ENCODE measurements at places on chromosomes 6 and 20.

DNA sequence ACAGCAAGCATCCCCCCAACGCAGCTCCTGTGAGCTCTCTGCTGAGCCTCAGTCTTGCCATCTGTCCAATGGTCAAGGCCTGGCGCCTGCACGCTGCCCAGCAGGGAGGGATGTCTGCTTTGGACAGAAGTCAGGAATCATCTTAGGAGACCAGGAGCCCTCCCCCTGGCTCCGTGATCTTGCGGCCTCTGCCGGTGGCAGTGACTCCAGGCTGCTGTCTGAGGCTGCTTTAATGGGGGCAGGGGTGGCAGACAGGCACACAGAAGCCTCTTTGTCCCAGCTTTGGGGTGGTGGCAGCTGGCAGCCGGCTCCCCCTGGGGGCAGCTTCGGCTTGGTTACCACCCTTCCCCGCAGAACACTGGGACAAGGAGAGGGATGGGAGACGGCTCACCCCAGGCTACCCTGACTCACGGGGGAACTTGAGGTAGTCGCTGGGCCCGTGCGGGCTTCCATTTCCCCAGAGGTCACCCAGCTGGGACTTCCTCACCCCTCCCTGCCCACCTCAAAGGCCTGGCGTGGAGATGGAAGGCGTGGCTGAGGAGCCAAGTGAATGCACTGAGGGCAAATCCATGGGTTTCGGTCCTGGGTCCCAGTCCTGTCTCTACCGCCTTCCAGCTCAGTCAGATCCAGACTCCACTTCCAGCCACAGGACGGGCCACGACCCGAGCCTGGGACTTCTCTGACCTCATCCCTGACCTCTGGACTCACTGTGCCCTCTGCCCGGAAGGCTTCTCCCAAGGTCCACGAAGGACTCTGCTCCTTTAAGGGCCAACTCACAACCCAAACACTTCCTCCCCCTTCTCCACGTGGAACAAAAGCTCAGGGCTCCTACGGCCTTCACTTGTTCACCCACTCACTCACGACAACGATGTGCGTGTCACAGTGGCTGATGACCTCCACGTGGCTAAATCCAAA lies 14.8 kb downstream of the PEDS1 start:
- no peak for DNase-seq

- DNase-seq, result no peak
Observed at GRCh38 chr6:35765739-35766138, 10.7 kb upstream of the CLPSL2 start.

DNA sequence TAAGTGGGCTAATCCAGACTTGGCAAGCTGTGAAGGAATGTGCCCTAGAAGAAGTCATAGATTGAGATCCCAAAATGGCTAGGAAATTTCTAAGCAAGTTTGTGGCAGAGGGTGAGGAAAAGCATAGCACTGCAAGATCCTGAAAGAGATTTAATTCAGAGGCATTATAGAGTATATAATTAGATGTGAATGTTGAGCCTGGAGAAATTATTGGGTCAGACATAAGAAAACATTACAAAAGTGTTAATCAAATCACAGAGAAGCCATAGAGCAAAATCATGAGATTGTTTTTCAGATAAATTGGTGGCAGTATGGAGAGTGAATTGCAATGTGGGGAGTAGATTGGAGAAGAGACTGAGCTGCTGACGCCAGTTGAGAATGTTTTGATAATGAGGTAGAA lies 90.0 kb downstream of the CD2AP start:
- DNase-seq, result no peak

DNA sequence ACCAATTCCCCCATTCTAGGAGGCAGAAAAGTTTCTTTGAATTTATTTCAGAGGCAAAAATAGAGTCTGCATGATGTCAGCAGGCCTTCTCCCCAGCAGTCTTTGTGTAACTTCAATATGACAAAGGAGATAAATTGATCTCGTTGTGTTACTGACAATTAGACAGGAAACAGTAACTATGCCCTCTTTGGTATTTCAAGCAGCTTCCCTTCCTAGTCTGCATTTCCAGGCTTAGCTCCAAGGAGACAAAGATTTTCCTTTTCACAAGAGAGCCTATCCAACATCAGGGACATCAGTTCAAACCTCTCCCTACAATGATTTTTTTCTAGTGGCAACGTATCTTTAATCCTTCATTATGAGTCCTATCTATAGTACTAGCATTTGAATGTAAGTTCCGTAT lies 245.9 kb upstream of the HSF2 start:
- DNase-seq, result no peak

GRCh38 chr20:57614490-57615444 lies 5.5 kb downstream of the ZBP1 start:
- DNase-seq, result peak; percentile 6

GRCh38 chr6:47168180-47168579 lies 126.0 kb upstream of the ADGRF1 start:
- DNase-seq, result no peak

DNA sequence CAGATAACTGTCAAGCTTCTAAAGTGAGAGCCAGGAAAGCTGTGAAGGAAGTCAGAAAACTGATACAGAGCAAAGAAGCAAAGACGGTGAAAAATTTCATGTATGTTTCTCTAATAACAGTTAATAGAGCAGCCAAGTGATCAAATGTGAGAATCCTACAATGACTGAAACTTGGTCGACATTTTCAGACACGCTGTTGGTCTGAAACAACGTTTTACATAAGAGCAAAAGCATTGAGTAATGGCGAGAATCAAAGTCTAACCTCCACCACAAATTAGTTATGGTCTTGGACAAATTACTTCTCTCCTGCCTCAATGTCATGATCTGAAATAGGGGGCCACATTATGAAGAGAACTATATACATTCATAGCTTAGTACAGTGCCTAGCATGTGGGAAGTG lies 3.3 kb downstream of the MKKS start:
- no peak for DNase-seq

DNA sequence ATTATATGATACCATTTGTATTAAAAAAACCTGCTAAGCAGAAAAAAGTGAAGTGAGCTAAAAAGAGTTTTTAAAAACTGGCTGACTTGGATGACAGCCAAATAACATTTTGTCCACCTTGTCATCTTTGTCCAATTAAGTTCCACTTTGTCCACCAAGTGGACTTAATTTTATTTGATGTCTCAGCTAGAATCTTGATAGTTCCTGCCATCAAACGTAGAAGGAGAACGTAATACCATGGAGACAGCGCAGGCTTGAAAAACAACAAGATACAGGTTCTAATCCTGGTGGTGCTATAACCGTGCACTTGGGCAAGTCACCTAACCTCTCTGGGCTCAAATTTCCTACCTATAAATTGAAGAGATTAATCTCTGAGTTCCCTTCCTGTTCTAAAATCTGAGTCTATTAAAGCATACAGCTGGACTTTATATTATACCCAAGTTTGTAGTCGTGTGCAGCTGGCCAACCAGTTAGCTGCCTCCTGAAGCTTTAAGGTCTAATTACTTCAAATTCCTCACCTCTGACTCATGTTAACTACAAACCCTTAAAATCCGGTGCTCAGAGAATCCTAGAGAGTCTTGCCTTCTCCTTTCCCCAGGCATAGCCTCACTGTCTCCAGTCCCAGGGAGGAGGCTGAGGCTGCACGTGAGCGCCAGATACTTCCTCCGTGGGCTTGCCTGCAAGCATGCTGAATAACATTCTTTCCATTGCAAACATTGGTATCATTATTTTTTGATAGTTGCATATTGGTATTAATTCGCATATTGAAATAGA lies 16.8 kb downstream of the TMEM244 start:
- no peak for DNase-seq

- no peak for DNase-seq
Observed at GRCh38 chr6:147285087-147285855, 81.1 kb downstream of the STXBP5 start.

GRCh38 chr6:138765896-138766655 lies 7.5 kb upstream of the CCDC28A start:
- DNase-seq, result no peak

- DNase-seq, result no peak
Observed at GRCh38 chr20:41169791-41170351, 32.5 kb downstream of the PLCG1 start.

DNA sequence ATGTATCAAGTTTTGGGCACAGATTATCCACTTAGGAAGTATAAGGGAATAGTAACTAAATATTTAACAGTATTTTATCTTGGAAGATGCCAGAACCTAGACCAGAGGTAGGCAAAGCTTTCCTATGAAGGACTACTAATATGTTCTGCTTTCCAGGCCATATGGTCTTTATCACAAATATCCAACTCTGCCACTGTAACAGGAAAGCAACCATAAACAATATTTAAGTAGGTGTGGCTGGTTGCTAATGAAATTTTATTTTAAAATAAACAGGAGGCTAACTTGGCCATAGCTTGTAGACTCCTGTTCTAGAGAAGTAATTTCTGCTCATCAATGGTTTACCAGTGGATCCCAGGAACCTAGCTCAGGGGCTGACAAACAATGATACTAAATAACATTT lies 39.4 kb downstream of the NOL7 start:
- no peak for DNase-seq

DNA sequence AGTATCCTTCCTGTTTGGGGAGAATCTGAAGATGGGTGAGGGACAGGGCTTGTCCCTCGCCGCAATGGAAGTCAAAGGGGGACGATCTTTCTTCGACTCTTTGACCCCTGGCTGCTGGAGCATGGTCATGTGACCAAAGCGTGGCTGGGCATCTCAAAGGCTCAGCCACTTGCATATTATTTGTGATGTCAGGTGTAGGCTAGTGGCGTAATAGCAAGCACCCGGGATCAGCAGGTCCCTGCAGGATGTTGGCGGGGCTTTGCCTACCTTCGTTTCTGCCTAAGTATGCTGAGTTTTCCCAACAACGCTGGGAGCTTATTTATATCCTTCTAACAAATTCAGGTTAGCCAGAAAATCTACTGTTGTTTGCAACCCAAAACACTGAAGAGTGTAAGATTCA lies 50.3 kb upstream of the IL20RA start:
- DNase-seq, result no peak

- no peak for DNase-seq
Observed at GRCh38 chr20:58877976-58878360, 25.5 kb downstream of the GNAS start.

DNA sequence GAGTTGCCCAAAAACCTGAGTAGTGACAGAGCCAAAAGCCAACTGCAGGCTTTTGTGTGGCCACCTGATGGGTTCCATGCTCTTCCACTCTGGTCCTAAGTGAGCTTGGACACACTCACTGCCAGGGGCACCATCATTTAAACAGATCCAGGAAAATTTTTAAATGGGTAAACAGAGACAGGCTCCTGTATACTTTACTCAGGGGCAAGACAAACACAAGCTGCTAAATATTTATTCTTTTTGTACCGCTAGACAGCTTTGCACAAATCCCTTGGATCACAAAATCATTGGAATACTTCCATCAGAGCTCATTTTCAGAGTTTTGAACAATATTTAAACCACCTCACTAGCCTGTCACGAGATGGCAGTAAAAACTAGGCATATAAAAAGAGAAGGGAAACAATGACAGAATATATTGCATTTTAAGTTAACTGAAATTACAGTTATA lies 31.4 kb downstream of the GCLC start:
- no peak for DNase-seq

GRCh38 chr6:7590918-7591302 lies 912 bp downstream of the SNRNP48 start:
- no peak for DNase-seq

DNA sequence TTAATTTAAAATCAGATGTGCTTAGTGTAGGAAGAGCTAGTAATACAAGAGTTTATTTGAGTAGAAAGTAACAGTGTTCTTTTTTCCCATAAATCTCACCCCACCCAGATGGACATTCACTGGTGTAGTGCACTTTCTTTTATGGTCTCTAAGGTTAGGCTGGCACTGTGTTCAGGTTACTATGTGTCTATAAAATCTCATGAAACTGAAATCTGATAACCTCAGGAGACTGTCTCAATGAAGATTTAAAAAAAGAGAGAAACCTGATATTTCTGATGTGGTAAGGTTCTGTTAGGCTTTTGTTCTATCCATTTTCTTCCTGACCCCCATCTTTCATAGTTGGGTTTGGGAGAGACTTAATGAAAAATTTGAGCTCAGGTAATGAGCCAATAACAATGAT lies 101.2 kb upstream of the CLVS2 start:
- DNase-seq, result no peak

- DNase-seq, result no peak
Observed at GRCh38 chr6:53048431-53049195, 16.6 kb upstream of the FBXO9 start.

GRCh38 chr6:151637814-151638213 lies 144.0 kb downstream of the CCDC170 start:
- DNase-seq, result no peak

GRCh38 chr20:61385296-61385695 lies 133.2 kb downstream of the CDH4 start:
- no peak for DNase-seq

DNA sequence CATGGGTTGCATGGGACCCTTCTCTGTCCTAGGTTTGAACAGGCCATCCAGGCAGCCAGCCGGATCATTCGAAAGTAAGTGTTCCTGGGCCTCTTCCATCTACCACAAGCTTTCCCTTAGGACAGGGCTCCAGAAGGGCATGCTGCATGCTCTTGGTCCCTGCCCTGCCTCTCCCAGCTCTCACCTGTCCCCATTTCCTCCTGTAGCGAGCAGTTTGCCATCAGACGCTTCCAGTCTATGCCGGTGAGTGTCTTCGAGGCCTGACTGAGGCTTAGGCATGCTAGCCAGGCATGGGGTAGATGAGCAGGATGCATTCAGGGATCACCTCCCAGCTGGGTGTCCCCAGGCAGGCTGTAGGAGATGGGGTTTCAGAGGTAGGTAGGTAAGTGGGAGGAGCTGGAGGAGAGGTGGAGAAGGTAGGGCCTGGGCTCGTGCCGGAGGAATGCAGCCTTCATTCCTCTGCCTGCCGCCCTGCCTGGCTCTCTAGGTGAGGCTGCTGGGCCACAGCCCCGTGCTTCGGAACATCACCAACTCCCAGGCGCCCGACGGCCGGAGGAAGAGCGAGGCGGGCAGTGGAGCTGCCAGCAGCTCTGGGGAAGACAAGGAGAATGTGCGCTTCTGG lies 4.3 kb downstream of the CDC25B start:
- no peak for DNase-seq

DNA sequence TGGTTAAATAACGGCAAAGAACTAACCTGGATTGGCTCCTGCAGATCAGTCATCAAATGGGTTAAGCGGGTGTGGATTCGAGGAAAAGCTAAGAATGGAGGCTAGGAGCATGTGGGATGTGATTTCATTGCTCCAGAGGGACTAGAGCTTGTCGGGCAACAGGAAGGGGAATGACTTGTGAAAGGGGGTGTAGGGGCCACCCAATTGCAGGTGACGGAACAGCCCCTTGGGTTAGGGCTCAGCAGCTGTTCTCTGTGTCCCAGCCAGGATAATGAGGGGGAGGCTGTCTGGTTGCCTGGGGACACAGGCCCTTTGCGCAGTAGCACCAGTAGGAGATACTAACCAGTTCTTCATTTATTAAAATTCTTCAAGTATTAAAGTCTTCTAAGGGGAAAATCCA lies 25.0 kb upstream of the MRPS18A start:
- no peak for DNase-seq

GRCh38 chr6:169428532-169428931 lies 174.9 kb upstream of the THBS2 start:
- no peak for DNase-seq

GRCh38 chr20:8073024-8073832 lies 53.7 kb upstream of the TMX4 start:
- no peak for DNase-seq

Data from mesothelial cell of epicardium (in vitro differentiated cells).